Sigmoid colon (tissue), 7 donors: ENCODE measurements at places on chromosomes 16 and 17. TPM values are rescaled to one million over a fixed set of nuclear protein-coding genes. Genes with fewer than 3 reads are reported as not detected.

The PDPK1 gene
- 31.0 TPM for total RNA-seq

The PLA2G10 gene
- not detected for total RNA-seq

The ZMYND15 gene
- total RNA-seq, result 0.55 TPM

The CTRB1 gene
- not detected for total RNA-seq

The PRAC1 gene
- 13.5 TPM for total RNA-seq

The KRTAP1-1 gene
- total RNA-seq, result not detected

The SPATA32 gene
- not detected for total RNA-seq

The CD300C gene
- 0.83 TPM for total RNA-seq

The HOXB5 gene
- total RNA-seq, result 2.5 TPM

The DNAAF8 gene
- total RNA-seq, result 0.14 TPM

The PRM3 gene
- not detected for total RNA-seq

The RDM1 gene
- total RNA-seq, result not detected

The SLC16A11 gene
- 0.36 TPM for total RNA-seq

The SMCR8 gene
- total RNA-seq, result 9.3 TPM

The CCL8 gene
- total RNA-seq, result not detected

The MGAT5B gene
- total RNA-seq, result 0.16 TPM

The DNASE1L2 gene
- total RNA-seq, result 0.36 TPM

The ARRB2 gene
- 22.1 TPM for total RNA-seq

The KRTAP9-2 gene
- total RNA-seq, result not detected

The GRB7 gene
- total RNA-seq, result not detected

The RNF157 gene
- total RNA-seq, result 4.3 TPM

The STAC2 gene
- 0.16 TPM for total RNA-seq

The TMUB2 gene
- 26.9 TPM for total RNA-seq

The SPNS3 gene
- total RNA-seq, result not detected

The SLC25A10 gene
- 1.6 TPM for total RNA-seq

The LRRC46 gene
- total RNA-seq, result not detected

The C16orf92 gene
- not detected for total RNA-seq

The CD300A gene
- total RNA-seq, result 3.5 TPM

The TGFB1I1 gene
- 228 TPM for total RNA-seq

The KIF19 gene
- total RNA-seq, result 0.68 TPM

The NLGN2 gene
- 6.8 TPM for total RNA-seq

The HIGD1B gene
- total RNA-seq, result 2.5 TPM

The FOXN1 gene
- not detected for total RNA-seq

The GRN gene
- total RNA-seq, result 176 TPM

The MYCBPAP gene
- total RNA-seq, result 0.36 TPM

The CFAP20 gene
- total RNA-seq, result 28.6 TPM

The KRTAP2-2 gene
- total RNA-seq, result not detected

The SLC5A10 gene
- total RNA-seq, result not detected

The GALR2 gene
- total RNA-seq, result 10.0 TPM

The ZACN gene
- 3.5 TPM for total RNA-seq

The CHD3 gene
- total RNA-seq, result 97.2 TPM

The CCL16 gene
- total RNA-seq, result 1.1 TPM

The CMTM4 gene
- total RNA-seq, result 6.1 TPM

The NUP88 gene
- total RNA-seq, result 68.3 TPM

The CLEC3A gene
- not detected for total RNA-seq

The PABPN1L gene
- total RNA-seq, result not detected

The SLC5A11 gene
- not detected for total RNA-seq

The ADGRG3 gene
- 5.4 TPM for total RNA-seq

The PNMT gene
- 5.4 TPM for total RNA-seq

The ARL5C gene
- not detected for total RNA-seq
